ENCODE measurements at places on chromosomes 7 and 10.

GRCh38 chr7:45698303-45699014, 124.3 kb downstream of the ADCY1 start:
- no peak for DNase-seq

DNA sequence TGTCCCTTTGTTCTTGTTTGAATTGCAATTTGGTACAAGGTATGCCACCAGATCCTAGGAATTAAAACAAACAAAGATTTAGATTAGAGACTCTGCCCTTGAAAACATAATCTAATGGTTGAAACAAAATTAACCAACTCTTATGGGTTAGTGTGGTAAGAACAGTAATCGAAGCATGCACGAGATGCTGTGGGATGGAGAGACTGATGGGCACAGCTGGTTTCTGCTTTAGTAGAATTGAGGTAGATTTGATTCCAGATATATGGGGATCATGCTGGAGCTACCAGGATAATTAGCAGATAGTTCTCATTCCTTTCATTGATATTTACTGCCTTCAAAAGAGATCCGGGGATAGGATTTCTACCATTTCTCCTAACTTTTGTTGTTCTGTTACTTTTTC, 20.4 kb upstream of the SEMA4G start:
- DNase-seq: no peak

- DNase-seq: no peak
Measured at GRCh38 chr10:64067009-64067606, 545.9 kb downstream of the REEP3 start.

- DNase-seq: no peak
Measured at GRCh38 chr7:79118143-79118542, 335.3 kb downstream of the MAGI2 start.

DNA sequence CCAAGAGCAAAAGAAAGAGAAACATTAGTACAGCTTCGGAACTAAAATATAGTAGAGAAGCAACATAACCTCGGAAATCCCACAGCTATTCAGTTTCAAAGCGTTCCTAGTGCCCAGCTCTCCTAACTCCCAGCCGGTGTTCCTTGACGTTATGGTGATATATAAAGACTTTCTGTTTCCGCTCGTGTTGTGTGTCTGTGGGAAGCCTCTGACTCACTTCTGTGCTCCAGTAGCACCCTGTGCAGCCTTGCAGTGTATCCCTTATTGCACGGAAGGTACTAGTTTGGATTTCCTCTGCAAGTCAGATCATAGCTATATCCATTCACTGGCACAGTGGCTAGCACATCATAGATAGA, 535 bp downstream of the ASAH2B start:
- peak; percentile 46 for DNase-seq

- DNase-seq: no peak
Measured at GRCh38 chr10:52502237-52502636, 188.2 kb downstream of the DKK1 start.

DNA sequence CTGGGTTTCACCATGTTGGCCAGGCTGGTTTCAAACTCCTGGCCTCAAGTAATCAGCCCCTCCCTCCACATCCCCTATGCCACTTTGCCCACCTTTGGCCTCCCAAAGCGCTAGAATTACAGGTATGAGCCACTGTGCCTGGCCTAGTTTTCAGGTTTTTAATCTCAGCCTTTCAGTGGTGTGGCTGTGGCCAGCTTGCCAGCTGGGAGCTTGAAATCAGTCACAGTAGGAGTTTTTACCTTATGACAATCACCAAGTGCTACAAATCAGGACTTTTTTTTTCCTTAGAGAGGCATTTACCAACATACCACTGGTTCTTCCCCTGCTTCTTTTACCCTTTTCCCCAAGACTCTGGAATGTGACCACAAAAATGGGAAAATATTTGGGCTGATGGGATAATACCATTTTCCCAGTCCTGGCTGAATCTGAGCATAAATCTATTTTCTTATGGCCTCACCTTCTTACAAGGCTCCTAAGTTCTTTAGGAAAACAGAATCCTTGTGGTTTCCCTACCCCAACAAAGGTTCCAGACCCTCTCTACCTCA, 6.2 kb downstream of the STEAP4 start:
- no peak for DNase-seq

- DNase-seq: no peak
Measured at GRCh38 chr7:106818736-106819135, 46.3 kb upstream of the PIK3CG start.

DNA sequence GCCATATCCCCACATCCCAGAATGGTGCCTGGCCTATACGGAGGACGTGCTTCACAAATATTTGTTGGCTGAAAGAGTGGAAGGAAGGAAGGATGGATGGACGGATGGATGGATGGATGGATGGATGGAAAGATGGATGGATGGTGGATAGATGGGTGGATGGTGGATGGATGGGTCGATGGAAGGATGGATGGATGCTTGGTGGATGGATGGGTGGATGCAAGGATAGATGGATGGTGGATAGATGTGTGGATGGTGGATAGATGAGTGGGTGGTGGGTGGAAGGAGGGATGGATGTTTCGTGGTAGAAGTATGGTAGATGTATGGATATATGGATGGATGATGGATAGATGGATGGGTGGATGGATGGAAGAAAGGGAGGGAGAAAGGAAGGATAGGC, 10.8 kb downstream of the CHAT start:
- no peak for DNase-seq

DNA sequence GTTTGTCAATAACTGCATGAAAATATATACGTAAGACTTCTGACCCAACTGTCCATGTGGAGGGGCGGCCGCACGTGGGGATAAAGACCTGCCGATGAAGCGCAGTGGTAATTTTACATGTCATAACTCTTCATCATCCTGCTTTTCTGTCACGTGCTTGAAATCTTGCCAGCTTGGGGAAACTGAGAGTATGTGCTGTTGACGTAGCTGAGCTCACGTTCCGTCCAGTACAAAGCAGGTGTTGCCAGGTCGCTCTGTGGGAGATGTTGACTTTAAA, 105.1 kb downstream of the INPP5A start:
- DNase-seq: no peak

DNA sequence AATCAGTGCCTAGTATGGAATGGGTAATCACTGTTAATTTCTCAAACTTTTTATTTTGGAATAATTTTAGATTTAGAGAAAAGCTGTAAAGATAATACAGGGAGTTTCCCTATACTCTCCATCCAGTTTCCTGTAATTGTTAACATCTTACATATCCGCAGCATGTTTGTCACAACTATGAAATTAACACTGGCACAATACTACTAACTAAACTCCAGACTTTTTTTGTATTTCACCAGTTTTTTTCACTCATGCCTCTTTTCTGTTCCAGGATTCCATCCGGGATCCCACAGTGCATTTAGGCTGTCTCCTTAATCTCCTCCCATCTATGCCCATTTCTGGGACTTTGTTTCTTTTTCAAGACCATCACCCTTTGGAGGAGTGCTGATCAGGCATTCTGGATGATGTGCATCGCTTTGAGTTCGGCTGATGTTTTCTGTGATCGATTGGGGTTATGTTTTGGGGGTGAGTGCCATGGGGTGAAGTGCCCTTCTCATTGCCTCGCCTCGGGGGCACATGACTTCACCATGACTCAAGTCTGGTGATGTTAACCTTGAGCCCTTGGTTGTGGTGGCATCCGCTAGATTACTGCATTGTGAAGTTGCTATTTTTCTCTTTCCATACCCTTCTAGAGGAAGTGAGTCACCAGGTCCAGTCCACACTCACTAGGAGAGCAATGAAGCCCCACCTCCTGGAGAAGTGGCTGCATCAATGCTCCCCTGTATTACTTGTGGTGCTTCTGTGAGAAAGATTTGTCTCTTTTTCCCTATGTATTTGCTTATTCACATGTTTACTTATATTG, 43.9 kb upstream of the GRB10 start:
- peak; percentile 80 for DNase-seq

GRCh38 chr7:155470686-155471638, 13.0 kb downstream of the EN2 start:
- DNase-seq: no peak

DNA sequence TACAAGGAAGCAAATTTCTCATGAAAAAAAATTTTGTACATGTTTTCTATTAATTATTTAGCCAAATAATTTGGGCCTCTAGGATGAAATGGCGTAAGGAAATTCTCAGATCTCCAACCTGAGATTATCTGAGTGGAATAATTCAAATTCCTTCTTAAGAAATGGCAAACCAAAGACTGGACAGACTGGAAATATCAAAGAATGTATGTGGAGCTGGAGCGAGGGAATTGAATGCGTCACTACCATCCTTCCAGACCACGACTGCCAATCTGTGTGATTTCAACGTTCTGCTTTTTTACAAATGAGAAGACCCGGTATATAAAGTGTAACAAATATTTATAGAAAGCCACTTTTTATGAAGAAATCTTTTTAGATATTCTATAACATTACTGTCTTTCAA, 12.4 kb upstream of the BLNK start:
- no peak for DNase-seq
